ENCODE measurements at places on chromosomes 5 and 9.
A peak's percentile ranks its signal among the peaks of the same experiment; 100 is the strongest.

- no peak for DNase-seq
Observed at GRCh38 chr5:74342948-74343682, 297.4 kb downstream of the ENC1 start.

- no peak for DNase-seq
Observed at GRCh38 chr9:97374811-97375210, 37.1 kb upstream of the TDRD7 start.

GRCh38 chr9:132074736-132075135 is 4.9 kb downstream of the MED27 start:
- DNase-seq, result no peak

GRCh38 chr9:4315582-4316215 is 15.8 kb upstream of the GLIS3 start:
- DNase-seq, result no peak

- no peak for DNase-seq
Observed at GRCh38 chr9:116555119-116555518, 132.0 kb upstream of the TRIM32 start.

DNA sequence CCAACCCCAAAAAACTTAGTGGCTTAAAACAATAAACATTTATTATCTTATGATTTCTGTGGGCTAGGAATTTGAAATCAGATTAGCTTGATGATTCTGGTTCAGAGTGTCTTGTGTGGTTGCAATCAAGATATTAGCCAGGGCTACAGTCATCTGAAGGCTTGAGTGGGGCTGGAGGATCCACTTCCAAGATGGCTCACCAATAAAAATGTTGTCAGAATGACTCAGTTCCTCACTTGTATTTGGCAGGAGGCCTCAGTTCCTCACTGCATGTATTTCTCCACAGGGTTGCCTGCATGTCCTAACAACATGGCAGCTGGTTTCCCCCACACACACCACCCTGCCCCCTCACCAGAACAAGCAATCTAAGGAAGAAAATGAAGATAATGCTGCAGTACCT is 98.2 kb upstream of the NIPBL start:
- DNase-seq, result no peak

- DNase-seq, result no peak
Observed at GRCh38 chr5:42632354-42632900, 124.2 kb upstream of the CCDC152 start.

DNA sequence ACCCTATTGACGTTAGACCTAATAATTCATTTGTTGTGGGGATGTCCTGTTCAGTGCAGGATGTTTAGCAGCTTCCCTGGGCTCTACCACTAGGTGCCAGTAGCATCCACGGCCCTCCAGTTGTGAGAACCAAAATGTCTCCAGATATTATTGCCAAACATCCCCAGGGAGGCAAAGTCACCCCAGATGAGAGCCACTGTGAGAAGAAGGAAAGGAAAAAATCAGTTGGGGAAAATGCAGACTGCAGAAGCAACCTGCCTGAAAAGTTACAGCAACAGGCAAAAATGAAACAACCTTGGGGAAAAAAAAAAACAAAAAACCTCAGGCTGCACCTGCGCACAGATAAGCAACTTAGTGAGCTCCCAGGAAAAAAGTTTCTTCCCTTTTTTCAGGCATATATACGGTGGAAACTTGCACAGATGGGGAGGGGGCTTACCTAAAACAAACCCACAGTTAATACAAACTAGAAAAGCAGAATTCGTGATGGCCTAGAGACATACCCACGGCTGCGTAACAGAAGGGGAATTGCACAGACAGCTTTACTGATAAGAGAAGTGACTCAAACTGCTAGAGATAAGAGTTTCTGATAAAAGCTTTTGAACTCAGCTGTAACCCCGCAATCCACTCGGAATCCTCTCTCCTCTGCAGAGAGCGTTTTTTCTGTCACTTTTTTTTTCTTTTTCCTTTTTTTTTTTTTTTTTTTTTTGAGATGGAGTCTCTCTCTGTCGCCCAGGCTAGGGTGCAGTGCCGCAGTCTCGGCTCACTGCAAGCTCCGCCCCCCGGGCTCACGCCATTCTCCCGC is 29.8 kb upstream of the FBP1 start:
- no peak for DNase-seq

- DNase-seq, result no peak
Observed at GRCh38 chr5:1720396-1721110, 79.1 kb downstream of the MRPL36 start.

GRCh38 chr9:33239921-33240320 is at the start of gene SPINK4:
TSS of gene SPINK4 (plus strand) at chr9:33240167. CDS start at chr9:33240209, 42 bp downstream.
- DNase-seq, result no peak

GRCh38 chr5:59816654-59817300 is 76.7 kb downstream of the PDE4D start:
- no peak for DNase-seq

GRCh38 chr5:56588636-56589480 is 226.5 kb upstream of the MAP3K1 start:
- no peak for DNase-seq

GRCh38 chr5:26568316-26568715 is 470.1 kb downstream of the CDH9 start:
- no peak for DNase-seq

GRCh38 chr9:6576987-6577386 is 68.5 kb downstream of the GLDC start:
- DNase-seq, result no peak

DNA sequence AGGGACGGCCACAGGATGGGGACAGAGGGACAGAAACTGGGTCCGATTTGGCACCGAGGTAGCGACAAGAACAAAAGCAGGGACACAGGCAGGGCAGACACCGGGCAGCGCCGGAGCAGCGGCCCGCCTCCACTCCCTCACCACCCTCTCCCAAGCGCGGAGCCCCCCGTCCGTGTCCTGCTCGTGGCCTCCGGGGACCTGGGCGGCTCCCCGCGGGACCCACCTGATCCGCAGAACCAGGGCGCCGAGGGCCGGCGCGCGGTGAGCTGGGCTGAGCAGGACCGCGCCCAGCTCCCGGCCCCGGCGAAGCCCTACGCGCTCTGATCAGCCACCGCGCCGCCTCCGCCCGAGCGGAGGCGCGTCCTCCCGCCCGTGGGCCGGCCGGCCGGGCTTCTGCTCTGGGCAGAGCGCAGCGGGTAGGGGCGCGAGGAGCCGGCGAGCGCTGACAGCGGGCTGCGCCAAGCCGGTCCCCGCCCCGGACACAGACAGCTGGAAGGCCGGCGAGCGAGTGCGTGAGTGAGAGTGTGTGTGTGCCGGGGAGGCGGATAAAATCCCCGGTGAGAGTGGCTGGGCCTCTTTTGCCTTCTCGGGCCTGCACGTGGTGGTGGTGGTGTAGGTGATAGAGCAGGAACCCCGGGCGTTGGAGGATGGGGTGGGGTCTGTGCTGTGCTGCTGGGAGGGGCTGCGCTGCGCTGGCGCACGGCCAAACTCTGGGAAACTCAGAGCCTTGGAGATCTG is at the start of gene GGTA1:
GGTA1 (minus strand) TSS at position 418 of the 738 bp plus-strand sequence. CDS start 31,922 bp downstream, outside the sequence.
- DNase-seq, result no peak

- DNase-seq, result no peak
Observed at GRCh38 chr5:159825551-159826051, 90.7 kb upstream of the ADRA1B start.

DNA sequence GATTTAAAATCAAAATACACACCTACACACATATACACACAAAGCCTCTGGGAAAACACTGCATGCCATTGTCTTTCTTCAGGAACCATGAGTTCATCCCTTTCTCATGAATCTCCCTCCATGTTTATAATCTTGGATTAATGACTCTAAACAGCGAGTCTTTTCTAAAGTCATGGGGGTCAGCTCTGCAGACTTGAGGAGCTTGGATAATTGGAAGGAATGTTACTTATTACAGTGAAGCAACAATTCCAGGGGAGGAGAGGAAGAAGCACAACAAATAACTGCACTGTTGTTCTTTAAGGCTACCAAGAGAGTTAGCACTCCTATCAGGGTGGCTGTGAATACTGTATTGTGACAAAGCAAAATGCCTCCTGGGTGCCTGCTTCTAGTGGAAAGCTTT is 444.7 kb downstream of the ANXA1 start:
- DNase-seq, result no peak

DNA sequence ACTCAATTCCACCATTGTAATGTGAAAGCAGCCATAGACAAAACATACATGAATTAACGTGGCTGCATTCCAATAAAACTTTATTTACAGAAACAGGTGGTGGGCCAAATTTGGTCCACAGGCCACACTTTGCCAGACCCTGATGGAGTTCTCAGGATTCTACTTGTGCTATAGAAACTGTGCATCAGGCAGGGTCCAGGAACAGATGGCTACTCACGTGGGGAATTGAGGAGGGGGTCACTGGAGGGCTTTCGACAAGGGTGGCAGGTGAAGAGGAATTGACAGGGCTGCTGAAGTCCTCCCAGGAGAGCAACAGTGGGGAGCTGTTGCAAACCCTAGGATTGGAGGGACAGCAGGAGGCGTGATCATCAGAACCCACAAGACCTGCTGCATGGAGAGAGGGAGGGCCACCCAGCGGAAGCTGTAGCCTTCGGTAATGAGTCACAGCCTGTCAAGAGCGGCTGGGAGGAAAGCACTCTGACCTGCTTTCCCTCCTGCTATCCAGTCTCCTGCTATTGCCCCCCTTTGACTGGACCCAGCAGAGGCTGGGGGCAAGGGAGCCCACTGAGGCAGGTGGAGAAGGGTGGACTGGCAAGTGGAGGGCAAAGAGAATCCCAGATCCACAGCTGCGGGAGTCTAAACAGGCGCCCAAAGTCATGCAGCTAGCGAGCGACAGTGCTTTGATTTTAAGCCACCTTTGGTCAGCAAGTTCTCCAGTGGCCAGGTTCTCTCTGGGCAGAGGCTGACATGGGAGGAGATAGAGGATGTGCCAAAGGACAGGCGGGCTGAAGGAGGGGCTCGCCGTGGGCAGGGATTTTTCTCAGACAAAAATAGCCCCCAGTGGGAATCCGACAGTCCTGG is 138.3 kb upstream of the SMIM23 start:
- peak; percentile 29 for DNase-seq

- DNase-seq, result no peak
Observed at GRCh38 chr9:94042516-94043360, 41.5 kb upstream of the PTPDC1 start.

DNA sequence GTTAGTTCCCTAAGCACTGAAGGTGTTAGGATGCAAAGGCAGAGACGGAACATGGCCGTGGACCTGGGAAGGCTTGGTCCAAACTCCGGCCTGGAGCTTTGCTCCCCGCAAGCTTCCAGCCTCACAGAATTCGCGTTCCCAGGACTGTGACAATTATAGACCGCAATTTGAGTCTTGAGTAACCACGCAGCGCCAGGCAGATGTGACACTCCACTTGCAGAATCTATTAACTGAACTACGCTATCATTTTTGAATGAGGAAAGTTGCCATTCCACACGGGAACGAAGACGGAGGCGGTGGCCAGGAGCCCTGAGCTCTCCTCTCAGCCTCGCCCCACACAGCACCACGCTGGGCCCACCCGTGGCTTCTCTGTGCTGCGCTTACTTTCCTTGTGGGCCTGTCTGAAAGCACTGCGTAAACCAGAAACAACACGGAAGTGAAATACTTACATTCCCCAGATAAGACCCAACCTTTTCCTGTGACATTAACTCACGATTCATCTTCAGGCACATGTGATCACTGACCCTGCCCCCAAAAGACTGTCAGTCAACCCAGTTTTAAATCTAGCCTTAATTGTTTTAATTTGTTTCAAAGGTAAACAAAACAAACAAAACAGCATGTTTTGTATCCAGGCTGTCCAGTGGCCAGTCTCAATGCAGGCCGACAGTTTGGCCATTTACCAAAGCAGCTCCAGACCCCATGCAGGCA is 16.1 kb upstream of the COL5A1 start:
- DNase-seq, result no peak

DNA sequence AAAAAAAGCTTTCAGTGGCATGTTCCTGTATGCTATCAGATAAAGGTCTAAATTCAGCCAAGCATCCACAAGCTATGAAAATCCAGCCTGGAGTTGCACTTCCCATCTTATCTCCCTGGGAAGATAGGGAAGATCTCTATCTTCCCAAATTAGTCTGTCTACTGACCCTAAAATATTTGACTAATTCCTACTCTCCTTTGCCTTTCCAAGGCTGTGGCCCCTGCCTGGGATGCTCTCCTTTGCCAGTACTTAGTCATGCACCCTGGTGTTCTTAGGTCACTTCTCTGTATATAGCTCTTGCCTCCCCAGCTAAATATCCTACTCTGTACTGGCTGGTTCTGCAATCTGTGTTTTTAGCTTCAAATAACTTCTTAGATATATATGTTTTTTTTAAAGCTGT is 44.0 kb upstream of the PLPP1 start:
- DNase-seq, result no peak

DNA sequence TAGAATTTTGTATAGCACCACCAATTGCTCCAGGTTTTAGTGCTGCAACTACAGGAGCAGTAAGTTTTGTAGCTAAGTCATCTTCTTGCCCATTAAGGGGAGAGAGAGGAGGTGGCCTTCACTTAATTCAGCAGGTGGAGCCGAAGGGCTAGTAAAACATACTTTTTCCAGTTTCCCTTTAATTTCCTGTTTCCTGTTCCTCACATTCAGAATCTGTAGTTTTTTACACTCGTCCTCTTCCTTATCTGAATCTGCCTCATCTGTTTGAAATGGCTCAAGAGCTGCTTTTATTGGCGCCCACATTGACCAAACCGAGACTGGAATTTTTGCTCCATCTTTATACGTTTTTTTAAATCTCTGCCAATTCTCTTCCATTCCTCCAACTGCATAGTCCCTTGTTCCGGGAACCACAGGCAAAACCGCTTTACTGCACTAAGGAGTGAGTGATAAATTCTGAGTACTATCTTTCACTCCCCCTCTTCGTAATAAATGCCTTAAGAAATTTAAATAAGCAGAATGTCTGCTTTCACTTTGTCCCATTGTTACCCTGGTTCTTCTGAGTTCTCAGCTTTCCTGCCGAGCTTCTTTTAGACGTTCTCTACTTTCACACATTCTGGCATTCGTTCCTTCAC is 133.9 kb downstream of the DROSHA start:
- no peak for DNase-seq

DNA sequence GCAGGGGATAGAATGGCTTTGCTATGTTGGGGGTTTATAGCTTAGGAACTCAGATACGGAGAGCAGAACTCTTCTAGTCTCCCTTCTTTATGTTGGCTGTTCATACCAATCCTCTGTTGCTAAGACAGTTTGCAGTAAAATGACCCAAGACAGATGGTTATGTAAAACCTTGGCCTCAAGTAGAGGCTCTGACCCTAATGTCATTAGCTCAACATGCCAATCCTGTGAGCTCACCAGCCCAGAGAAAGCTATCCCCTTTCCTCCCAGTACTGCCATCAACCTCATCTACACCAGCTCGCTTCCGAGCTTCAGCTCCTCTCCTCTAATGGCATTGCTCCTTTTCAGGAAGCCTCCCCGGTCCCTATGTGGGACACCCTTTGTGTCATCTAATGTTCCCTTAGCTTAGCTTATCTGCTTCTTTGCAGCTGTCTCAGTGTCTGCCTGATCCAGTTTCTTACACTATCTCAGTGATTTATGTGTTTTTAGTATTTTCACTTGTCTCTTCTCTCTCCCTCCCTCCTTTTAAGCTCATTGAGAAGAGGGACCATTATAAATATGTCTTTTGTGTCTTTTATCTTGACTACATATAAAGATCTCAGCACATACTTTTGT is 281.3 kb upstream of the CLINT1 start:
- no peak for DNase-seq

DNA sequence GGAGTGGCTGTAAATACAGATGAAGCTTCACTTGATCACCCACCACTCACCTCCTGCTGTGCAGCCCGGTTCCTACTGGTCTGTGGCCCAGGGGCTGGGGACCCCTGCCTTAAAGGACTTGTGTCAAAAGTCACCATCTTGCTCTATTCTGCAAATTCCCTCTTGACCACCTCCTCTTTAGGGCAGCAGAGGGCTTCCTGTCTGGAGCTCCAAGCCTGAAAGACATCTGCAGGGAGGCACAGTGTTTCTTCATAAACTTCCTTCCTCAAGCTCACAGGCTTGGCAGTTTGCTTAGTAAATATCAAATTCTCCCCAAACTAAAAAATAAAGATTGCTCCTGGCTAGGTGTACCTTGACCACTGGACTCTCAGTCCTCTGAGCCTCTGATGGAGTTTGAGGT is 104.4 kb downstream of the FRMD3 start:
- DNase-seq, result no peak

Data from AG09309 (cell line).